A549 (cell line): ENCODE measurements at places on chromosomes 3 and 15.

- no peak for DNase-seq
Measured at GRCh38 chr15:45867281-45867680, 232.5 kb downstream of the SQOR start.

DNA sequence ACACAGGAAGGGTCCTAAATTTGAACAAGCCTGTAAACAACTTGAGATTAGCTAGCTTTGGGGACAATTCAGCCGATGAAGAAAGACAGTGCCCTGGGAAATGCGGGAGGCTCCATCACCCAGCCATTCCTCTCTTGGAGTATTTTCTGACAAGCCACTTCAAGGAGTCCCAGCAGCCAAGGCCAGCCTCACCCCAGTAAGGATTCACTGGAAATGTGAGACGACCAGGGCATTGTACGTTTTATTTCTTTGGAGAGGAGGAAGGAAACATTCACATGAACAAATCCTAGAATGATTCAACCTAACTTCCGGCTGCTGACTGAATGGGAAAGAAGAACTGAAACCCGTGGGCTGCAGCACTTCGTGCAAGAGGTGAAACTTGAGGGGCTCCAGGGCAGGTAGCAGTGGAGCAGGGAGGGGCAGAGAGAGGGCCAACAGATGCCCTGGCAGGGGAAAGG lies 116.4 kb upstream of the ARHGEF3 start:
- no peak for DNase-seq

DNA sequence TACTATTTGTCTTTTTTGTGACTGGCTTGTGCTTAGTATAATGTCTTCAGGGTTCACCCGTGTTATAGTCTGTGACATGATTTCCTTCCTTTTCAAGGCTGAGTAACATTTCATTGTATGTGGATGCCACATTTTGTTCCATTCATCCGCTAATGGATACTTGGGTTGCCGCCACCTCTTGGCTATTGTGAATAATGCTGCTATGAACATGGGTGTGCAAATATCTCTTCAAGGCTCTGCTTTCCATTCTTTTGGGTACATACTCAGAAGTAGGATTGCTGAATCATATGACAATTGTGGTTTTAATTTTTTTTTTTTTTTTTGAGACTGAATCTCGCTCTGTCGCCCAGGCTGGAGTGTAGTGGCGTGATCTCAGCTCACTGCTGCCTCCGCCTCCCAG lies 15.4 kb downstream of the CRTC3 start:
- DNase-seq = peak; percentile 33

DNA sequence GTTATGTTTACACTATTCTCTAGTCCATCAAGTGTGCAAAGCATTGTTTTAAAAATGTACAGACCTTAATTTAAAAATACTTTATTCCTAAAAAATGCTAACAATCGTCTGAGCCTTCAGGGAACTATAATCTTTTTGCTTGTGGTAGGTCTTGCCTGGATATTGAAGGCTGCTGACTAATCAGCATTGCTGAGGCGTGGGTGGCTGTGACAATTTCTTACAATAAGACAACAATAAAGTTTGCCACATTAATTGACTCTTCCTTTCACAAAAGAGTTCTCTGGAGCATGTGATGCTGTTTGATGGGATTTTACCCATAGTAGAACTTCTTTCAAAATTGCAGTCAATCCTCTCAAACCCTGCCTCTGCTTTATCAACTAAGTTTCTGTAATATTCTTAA lies 384.0 kb upstream of the TGFBR2 start:
- no peak for DNase-seq

- DNase-seq = no peak
Measured at GRCh38 chr3:53805463-53806159, 40.6 kb downstream of the CHDH start.

- DNase-seq = peak; percentile 51
Measured at GRCh38 chr3:70064194-70064779, 64.8 kb downstream of the SAMMSON start.

- no peak for DNase-seq
Measured at GRCh38 chr3:158314426-158315357, 204.8 kb downstream of the RSRC1 start.

GRCh38 chr3:13483988-13484695 lies 4.0 kb downstream of the HDAC11 start:
- DNase-seq = no peak

DNA sequence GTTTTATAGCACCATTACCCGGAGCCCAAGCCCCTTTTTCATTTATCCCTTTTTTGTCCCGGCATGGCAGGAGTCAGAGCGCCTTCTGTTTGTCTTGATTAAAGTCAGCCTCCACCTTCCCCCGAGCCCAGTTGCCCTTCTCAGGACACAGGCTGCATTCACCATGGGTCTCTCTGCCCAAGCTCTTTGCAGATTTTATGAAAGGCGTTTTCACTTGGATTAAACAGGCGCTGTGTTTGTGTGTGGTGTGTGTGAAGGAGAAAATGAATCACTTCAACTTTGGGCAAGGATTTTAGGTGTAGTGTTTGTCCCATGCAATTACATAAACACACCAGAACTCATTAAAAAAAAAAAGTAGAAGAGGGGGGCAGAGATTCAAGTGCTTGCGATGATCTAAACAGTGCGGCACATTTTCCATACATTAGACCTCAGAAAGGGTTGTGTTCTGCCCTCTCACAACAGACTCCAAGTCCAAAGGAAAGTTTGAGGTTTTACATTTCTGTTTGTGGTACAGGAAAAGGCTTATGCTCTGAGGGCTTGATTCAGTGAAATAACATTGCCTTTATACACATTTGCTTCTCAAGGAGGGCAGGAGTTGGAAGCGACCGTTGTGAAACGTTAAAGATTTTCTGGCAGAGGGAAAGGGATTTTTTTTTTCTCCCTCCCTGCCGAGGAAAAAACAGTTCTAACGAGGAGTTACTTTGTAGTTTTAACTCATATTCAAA lies 14.5 kb upstream of the IL16 start:
- DNase-seq = no peak

DNA sequence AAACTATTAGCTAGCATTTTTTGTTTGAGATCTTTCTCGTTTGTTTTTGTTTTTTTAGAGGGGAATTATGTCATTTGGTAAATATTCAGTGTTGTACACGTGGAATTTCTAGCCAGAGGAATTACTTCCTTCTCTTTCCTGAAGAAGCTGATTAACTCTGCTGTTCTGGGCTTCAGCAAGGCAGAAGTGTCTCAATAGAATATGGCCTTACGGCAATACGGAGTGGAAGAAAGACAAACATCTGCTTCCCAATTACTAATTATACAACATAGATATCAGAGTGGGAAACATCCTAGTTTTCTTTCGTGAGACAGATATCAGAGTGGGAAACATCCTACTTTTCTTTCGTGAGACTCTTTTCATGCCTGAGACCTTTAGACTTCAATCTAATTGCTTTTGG lies 11.9 kb downstream of the P3H2 start:
- no peak for DNase-seq

- DNase-seq = peak; percentile 54
Measured at GRCh38 chr15:62591842-62592838, 427.1 kb upstream of the C2CD4B start.

GRCh38 chr3:135987661-135988060 lies 22.1 kb downstream of the PPP2R3A start:
- DNase-seq = no peak

- no peak for DNase-seq
Measured at GRCh38 chr15:65631503-65631902, 9.8 kb downstream of the SLC24A1 start.

GRCh38 chr15:77991029-77991406 lies 86.5 kb downstream of the TBC1D2B start:
- no peak for DNase-seq

- DNase-seq = no peak
Measured at GRCh38 chr3:65713016-65713415, 325.7 kb downstream of the MAGI1 start.

DNA sequence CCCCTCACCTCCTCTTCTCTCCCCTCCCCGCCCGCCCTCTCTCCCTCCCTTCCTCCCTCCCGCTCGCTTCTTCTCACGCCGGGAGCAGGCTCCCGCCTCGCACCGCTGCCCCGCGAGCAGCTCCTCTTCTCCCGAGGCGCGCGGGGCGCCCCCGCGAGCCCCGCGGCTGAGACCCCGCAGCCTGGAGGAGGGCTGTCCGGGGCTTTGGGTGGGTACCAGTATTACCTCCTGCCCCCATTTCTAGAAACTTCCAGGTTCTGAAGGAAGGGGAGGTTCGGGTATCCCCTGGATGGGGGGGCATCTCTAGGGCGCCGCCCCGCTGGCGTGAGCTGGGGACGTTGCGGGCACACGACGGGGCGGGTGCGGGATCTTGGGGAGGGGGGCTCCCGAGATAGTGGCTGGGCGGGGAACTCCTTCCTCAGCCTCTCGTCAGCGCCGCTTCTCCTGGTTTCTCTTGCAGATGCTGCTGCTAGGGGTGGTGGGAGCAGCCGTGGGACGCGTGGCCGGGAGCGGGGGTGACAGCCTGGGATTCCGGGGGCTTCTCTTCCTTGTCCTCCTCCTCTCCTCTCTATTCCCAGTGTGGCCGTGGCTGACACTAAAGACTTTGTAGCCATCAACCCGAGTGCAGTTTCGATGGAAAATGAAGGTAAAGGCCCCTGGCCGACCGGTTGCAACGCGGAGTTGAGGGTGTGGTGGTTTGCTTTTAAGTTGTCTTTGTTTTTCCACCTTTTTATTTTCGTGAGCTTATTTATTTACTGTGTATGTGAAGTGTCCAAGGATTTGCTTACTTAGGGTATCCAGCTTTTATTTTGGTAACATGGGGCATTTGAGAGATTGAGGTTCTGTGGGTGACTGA lies 474 bp downstream of the ATP2C1 start:
- DNase-seq = peak; percentile 4

DNA sequence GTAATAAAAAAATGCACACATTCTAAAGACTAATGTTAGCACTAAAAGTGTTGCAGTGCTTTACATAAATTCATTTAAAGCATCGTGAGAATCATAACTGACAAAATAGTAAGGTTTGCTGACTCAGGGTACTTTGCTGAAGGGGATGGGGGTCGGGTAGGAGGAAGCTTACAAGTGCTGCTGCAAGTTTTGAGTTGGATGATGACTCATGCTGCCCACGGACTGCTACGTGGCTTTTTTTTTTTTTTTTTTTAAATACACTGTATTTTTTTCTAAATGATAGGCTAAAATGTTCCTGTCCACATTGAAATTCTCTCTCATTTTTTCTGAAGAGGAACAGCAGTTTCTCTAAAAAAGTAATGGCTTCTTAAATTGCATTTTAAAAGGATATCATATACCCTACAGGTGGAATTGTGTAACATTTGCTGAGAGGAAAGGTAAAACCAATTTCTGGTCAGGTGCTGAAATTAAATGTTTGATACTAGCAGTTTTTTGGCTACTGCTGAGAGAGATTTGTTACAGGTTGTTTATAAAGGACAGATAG lies 2.2 kb downstream of the MAPK6 start:
- peak; percentile 86 for DNase-seq

DNA sequence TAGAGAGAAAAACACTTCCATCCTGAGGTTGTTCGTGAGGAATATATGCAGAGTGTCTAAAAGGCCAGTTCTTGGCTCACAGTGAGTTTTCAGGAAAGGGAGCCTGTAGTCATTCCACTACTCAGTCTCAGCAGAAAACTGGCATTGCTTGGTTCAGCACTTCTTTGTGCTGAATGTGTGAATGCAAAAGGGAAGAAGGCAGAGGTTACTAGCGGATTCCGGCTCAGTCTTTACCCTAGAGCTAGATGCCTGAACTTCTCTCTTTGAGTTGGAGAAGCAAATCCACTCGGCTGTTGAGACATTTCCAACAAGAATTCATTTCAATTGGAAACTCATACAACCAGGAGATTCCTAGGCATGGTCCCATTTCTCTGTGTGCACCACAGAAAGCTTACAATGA lies 23.1 kb upstream of the FRMD4B start:
- DNase-seq = no peak

GRCh38 chr3:16869261-16870005 lies 15.3 kb upstream of the PLCL2 start:
- no peak for DNase-seq
